ENCODE measurements at places on chromosomes 2 and 18. TPM values are rescaled to one million over a fixed set of nuclear protein-coding genes. Genes with fewer than 3 reads are reported as not detected.

- no peaks in the 10 kb centered on the region for H3K36me3 ChIP-seq
- no peaks in the 10 kb centered on the region for H3K27me3 ChIP-seq
- no peak overlapping the region for H3K27ac ChIP-seq
- H3K4me3 ChIP-seq = no peak overlapping the region
- DNase-seq = peak; percentile 36
These were observed 370.0 kb downstream of the SLC4A3 start for GRCh38 chr2:219997341-219997851.

DNA sequence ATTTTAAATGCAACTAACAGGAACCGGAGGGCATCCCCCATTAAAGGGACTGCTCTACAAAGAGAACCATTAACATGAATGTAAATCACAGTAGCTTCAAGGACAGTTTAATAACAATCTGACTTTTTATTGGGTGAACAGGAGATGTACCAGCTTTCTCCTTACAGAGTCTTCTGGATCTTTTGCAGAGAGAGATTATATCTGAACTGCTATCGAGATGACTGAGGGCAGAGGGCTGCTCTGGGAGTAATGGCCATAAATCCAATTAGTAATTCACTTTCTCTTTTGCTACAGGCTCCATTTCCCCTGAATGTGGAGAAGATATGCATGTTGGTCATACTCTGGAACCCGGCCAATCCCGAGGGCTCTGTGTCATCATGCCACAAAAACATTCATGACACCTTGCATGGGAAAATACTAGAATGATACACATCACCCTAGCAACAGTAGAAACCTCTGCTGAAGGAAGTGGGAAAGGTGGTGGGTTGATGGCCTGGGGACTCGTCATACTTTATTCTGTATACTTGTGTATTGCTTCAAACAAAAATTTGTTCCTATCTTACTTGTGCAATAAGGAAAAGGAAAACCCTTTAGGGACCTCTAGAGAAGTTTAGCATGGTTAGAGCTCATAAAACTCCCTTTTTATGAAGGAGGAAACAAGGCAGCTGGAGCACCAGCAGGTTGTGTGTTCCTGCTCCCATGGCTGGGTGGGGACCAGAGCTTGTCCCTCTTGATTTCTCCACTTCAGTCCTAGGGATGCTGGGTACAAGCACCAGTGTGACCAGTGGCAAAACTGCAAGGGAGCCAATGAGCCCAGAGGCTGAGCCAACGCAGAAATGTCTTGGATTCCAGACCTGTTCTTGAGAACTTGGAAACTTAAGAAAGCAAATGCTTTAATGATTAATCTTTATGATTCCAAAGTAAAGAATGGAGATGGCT, 26.0 kb downstream of the CTAGE1 start:
- DNase-seq = no peak
- no peaks in the 10 kb centered on the region for H3K27me3 ChIP-seq
- H3K27ac ChIP-seq = no peak overlapping the region
- H3K4me1 ChIP-seq = peaks cover 4% of the 10 kb centered on the region

DNA sequence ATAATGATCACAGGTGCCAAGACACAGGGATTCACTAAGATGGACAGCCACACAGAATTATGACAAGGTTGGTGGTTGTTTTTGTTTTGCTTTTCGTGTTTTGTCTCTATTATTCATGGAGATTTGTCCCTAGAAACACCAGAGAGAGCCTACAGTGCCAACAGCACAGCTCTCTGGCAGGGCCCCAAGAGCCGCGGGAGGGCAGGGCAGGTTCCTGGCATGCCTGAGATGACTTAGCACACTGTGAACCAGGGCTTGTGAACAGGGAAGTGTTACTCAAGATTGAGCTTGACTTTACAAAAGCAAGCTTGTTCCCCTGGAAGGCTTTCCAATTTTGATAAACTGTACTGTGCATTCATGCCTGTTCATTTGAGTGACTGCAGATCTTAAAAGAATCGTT, 437.4 kb upstream of the SALL3 start:
- H3K4me3 ChIP-seq = no peak overlapping the region
- no peak overlapping the region for H3K27ac ChIP-seq
- no peak for DNase-seq
- H3K36me3 ChIP-seq = no peaks in the 10 kb centered on the region
- peaks cover 21% of the 10 kb centered on the region for H3K27me3 ChIP-seq

- DNase-seq = no peak
- H3K4me1 ChIP-seq = peaks cover 3% of the 10 kb centered on the region
- H3K4me3 ChIP-seq = no peak overlapping the region
- no peaks in the 10 kb centered on the region for H3K27me3 ChIP-seq
- H3K36me3 ChIP-seq = peaks cover 38% of the 10 kb centered on the region
These were observed 30.2 kb downstream of the UGP2 start for GRCh38 chr2:63871864-63872263.

GRCh38 chr18:58578835-58579560, 49.9 kb downstream of the ALPK2 start:
- H3K4me3 ChIP-seq = no peak overlapping the region
- H3K4me1 ChIP-seq = peaks cover 9% of the 10 kb centered on the region
- H3K27ac ChIP-seq = no peak overlapping the region

- peaks cover 1% of the 10 kb centered on the region for H3K36me3 ChIP-seq
- no peak overlapping the region for H3K4me3 ChIP-seq
- H3K27me3 ChIP-seq = no peaks in the 10 kb centered on the region
These were observed 226.8 kb upstream of the TPO start for GRCh38 chr2:1186421-1186820.

DNA sequence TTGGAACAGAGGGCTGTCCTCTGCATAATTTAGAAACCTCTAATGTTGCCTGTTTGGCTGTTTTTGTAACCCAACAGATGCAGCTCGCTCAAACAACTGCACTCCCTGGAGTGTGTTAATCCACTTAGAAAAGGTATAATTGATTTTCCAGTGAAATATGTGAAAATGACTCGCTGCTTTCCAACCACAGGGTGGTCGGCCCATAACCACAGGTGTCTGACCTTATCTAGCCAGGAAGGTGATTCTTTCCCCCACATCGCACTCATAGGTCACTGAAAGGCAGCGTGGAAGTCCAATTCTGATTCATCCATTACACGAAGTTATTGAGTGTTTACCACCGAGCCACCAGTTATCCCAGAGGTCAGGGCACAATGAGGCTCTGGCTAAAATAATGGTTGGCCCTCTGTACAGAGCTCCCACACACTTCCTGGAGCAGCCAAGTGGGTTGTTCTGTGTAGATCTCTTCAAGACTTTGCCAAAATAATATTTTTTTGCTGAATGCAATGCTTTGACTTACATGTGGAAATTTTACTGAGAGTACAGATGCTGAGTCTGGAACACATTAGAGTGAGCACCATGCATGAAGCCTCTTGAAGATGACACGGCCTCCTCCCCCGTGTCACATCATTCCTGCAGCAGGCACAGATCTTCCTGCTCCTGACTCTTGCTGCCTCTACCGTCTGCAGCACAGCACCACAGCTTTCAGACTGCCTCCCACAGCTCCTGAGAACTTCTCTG, 396.2 kb downstream of the ZNF516 start:
- H3K4me1 ChIP-seq = no peaks in the 10 kb centered on the region
- H3K4me3 ChIP-seq = no peak overlapping the region
- H3K27ac ChIP-seq = no peak overlapping the region
- peaks cover 8% of the 10 kb centered on the region for H3K27me3 ChIP-seq
- peaks cover 2% of the 10 kb centered on the region for H3K36me3 ChIP-seq
- no peak for DNase-seq

- no peak for DNase-seq
- H3K27ac ChIP-seq = no peak overlapping the region
- H3K4me1 ChIP-seq = peaks cover 30% of the 10 kb centered on the region
- peaks cover 18% of the 10 kb centered on the region for H3K27me3 ChIP-seq
- H3K36me3 ChIP-seq = no peaks in the 10 kb centered on the region
- H3K4me3 ChIP-seq = no peak overlapping the region
These were observed 201.3 kb upstream of the NT5C1B start for GRCh38 chr2:18790509-18791171.

GRCh38 chr2:13158466-13158865, 441.7 kb downstream of the TRIB2 start:
- no peak overlapping the region for H3K4me3 ChIP-seq
- H3K36me3 ChIP-seq = no peaks in the 10 kb centered on the region
- no peak for DNase-seq

GRCh38 chr2:55999790-56000189, 76.2 kb upstream of the EFEMP1 start:
- H3K36me3 ChIP-seq = no peaks in the 10 kb centered on the region
- no peaks in the 10 kb centered on the region for H3K4me1 ChIP-seq
- no peak overlapping the region for H3K27ac ChIP-seq
- no peak for DNase-seq
- no peak overlapping the region for H3K4me3 ChIP-seq
- no peaks in the 10 kb centered on the region for H3K27me3 ChIP-seq

DNA sequence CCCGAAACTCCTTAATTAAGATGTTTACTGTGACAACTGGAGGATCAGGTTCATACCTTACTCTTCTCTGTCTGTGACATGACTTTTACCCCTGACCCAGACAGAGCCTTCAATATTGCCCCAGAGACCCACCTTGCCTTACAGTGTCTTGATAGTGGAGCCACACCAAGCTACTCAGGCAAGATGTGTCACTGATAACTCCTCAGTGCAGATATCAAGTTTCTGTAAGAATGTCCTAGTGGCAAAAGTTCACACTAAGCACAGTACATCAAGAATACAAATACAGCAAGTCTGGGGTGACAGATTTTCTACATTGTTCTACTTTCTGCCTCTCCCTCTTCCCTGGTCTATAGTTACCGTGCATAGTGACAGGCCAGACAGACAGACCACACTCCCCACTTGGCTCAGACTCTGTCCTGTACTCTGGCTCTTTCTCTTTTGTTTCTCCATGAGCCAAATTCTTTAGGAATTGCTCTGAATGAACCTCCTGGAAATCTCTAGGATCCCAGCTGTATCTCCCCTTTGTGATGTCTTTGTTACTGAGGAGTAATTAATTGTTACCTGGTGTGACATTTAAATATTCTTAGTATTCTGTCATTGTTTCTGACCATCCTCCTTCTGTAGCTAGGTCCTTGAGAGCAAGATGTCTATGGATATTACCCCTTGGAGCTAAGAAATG, 24.1 kb upstream of the APOB start:
- H3K36me3 ChIP-seq = no peaks in the 10 kb centered on the region
- peaks cover 22% of the 10 kb centered on the region for H3K4me1 ChIP-seq
- H3K4me3 ChIP-seq = no peak overlapping the region
- H3K27ac ChIP-seq = no peak overlapping the region
- no peak for DNase-seq

GRCh38 chr2:225597911-225598310, 198.4 kb downstream of the NYAP2 start:
- peaks cover 2% of the 10 kb centered on the region for H3K4me1 ChIP-seq
- DNase-seq = no peak
- no peak overlapping the region for H3K27ac ChIP-seq
- H3K27me3 ChIP-seq = no peaks in the 10 kb centered on the region

GRCh38 chr2:7127156-7127555, 209.9 kb downstream of the RNF144A start:
- H3K27ac ChIP-seq = no peak overlapping the region
- no peak for DNase-seq
- no peaks in the 10 kb centered on the region for H3K27me3 ChIP-seq
- H3K36me3 ChIP-seq = no peaks in the 10 kb centered on the region

- peaks cover 27% of the 10 kb centered on the region for H3K4me1 ChIP-seq
- H3K27me3 ChIP-seq = no peaks in the 10 kb centered on the region
- no peak overlapping the region for H3K4me3 ChIP-seq
- H3K27ac ChIP-seq = peak overlapping the region; percentile 92
- peaks cover under 1% of the 10 kb centered on the region for H3K36me3 ChIP-seq
- DNase-seq = no peak
These were observed 315.6 kb downstream of the IRS1 start for GRCh38 chr2:226483745-226484619.

DNA sequence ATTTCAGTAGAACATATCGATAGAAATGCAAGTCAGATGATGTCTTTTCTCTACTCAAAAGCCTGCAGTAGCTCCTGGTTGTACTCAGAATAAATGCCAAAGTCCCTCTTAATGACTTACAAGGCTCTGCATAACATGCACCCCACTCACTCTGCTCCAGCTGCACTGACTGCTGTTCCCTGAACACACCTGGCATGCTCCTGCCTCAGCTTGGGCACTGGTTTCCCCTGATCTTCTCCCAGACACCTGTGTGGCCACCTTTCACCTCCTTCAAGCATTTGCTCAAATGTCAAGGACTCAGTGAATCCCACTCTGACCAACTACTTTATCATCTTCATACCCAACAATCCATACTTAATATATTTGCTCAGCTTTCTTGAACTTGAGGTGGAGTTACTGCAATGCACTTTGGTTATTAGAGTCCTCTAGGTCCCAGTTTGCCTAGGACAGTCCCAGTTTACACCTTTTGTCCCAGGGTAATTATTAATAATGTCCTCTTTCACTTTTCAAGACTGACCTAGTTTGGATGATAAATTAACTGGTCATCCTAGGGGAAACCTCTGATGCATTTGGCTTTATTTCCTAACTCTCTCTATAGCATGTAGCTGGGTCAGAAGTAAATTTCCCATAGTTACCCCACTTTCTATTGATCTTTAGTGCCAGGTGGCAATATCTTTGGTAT, 44.1 kb downstream of the ACAA2 start:
- no peaks in the 10 kb centered on the region for H3K4me1 ChIP-seq
- H3K27ac ChIP-seq = no peak overlapping the region
- H3K4me3 ChIP-seq = no peak overlapping the region
- H3K36me3 ChIP-seq = no peaks in the 10 kb centered on the region

- H3K36me3 ChIP-seq = no peaks in the 10 kb centered on the region
- H3K4me3 ChIP-seq = no peak overlapping the region
- H3K27ac ChIP-seq = no peak overlapping the region
- no peaks in the 10 kb centered on the region for H3K4me1 ChIP-seq
- no peak for DNase-seq
- peaks cover 8% of the 10 kb centered on the region for H3K27me3 ChIP-seq
These were observed 106.2 kb downstream of the BCL2 start for GRCh38 chr18:63213331-63213900.

TNS1 gene
- total RNA-seq = 7.7 TPM

CCDC102B gene
- 3.1 TPM for total RNA-seq

DOK6 gene
- total RNA-seq = 7.0 TPM

MYL1 gene
- not detected for total RNA-seq

DSC2 gene
- 94.1 TPM for total RNA-seq

NDC80 gene
- 15.0 TPM for total RNA-seq

CABYR gene
- 8.0 TPM for total RNA-seq

CFAP53 gene
- 1.5 TPM for total RNA-seq

FBLN7 gene
- total RNA-seq = 9.3 TPM

UGT1A8 gene
- not detected for total RNA-seq

CD8B2 gene
- not detected for total RNA-seq

RIT2 gene
- not detected for total RNA-seq

KATNAL2 gene
- total RNA-seq = 6.1 TPM
